ENCODE measurements at places on chromosomes 16 and 17.

DNA sequence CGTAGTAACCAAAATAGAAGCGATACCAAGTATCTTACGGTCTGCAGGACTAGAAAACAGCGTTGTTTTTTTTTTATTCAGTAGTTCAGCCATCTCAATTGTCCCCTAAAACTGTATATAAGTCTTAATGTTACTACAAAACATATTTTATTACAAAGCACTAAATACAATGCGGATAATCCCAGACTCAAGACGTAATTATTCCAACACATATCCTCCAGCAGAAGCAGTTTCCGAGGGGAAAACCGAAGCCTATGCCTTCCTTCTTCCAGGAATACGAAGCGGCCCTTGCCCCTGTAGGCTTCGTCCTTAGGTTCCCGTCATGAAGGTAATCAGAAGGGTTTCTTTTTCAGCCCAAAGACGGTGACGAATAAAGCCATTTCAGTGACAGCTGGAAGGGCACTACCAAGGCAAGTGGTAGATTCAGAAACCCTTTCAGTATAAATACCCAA is 2.3 kb downstream of the TMEM107 start:
- H3K27ac ChIP-seq = peak overlapping the region; percentile 90
- no peaks in the 10 kb centered on the region for H3K36me3 ChIP-seq
- peaks cover 17% of the 10 kb centered on the region for H3K4me1 ChIP-seq
- no peaks in the 10 kb centered on the region for H3K27me3 ChIP-seq
- H3K4me3 ChIP-seq = peak overlapping the region; percentile 54

DNA sequence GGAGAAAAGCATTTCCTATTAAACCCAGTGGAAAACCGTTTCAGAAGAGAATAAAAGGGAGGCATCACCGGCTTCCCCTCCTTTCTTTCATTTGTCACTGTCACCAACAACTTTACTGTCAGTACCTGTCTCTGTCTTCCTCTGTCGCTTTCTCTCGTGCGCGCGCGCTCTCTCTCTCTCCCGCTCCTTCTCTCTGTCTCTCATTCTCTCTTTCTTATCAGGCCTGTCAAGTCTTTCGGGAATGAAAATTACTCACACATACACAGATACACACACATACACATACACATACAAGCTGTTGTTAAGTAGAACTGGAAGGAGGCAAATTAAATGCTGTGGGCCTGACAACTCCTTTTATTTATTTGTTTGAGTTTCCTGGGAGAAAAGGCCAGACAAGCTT is 17.6 kb downstream of the MYOCD start:
- no peaks in the 10 kb centered on the region for H3K27me3 ChIP-seq
- no peaks in the 10 kb centered on the region for H3K36me3 ChIP-seq
- DNase-seq = no peak
- H3K27ac ChIP-seq = no peak overlapping the region
- H3K4me1 ChIP-seq = no peaks in the 10 kb centered on the region

DNA sequence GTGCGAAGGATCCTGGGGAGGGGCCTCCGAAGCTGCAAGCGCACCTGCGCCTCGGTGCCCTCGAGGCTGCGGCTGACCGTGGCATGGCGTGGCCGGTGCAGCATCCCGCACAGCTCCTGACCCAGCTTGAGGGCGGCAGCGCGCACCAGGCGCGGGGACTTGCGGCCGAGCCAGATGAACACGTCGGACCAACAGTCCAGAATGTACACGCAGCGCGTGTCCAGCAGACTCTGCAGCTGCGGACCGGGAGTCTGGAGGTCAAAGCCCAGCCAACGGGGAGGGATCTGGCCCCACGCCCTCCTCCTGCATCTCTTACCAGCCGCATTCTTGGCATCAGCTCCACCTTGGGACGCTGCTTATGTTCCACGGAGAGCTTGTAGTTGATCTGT is 10.9 kb downstream of the FLII start:
- H3K36me3 ChIP-seq = no peaks in the 10 kb centered on the region
- no peaks in the 10 kb centered on the region for H3K4me1 ChIP-seq
- no peak overlapping the region for H3K4me3 ChIP-seq
- no peaks in the 10 kb centered on the region for H3K27me3 ChIP-seq
- no peak for DNase-seq

GRCh38 chr17:78568494-78569115 is 8.6 kb downstream of the DNAH17 start:
- no peaks in the 10 kb centered on the region for H3K36me3 ChIP-seq
- no peaks in the 10 kb centered on the region for H3K4me1 ChIP-seq
- no peak overlapping the region for H3K4me3 ChIP-seq
- DNase-seq = no peak

GRCh38 chr17:13200671-13201070 is 182.8 kb upstream of the ELAC2 start:
- no peaks in the 10 kb centered on the region for H3K36me3 ChIP-seq
- no peaks in the 10 kb centered on the region for H3K27me3 ChIP-seq
- no peak overlapping the region for H3K4me3 ChIP-seq
- DNase-seq = no peak
- no peaks in the 10 kb centered on the region for H3K4me1 ChIP-seq

DNA sequence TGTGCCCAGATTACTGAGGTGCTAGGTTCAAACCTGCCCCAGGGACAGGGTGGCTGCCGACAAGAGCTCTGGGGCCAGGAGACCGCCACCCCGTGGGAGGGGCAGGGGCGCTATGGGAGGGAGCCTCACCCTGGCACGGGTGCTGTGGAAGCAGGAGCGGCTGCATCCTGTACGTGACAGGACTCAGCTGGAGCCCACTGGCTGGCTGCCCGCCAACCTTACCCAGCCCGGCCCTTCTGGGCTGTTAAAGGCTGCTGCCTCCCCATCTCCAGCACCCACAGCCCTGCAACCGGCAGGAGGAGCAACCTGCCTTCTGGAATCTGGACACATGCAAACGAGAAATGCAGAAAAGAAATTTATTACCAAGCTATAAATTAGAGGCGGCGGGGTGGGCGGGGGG is 11.2 kb downstream of the PAM16 start:
- H3K27ac ChIP-seq = no peak overlapping the region
- no peaks in the 10 kb centered on the region for H3K4me1 ChIP-seq

DNA sequence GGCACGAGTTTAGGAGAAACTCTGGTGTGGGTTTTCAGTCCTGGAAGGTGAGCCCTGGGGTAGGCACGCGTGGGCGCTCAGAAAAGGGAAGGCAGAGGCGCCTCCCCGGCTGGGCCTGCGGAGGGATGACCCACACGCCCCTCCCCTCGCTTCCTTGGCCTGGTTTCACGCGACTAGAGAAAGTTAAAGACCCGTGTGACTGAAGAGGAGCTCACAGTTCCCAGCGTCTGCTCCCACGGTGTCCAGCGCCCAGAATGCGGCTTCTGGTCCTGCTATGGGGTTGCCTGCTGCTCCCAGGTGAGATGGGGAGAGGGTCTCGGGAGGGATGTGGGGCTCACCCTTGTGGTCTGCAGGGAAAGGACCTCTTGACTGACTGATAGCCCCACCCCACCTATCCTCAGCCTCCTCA is at the start of gene CD300LG:
Gene CD300LG, plus strand, starts transcription at position 214 of the 409 bp plus-strand sequence. Its CDS starts 41 bp downstream, at position 255.
- no peak within 1 kb of the TSS for H3K27ac ChIP-seq
- H3K36me3 ChIP-seq = no peaks in the 10 kb centered on the region
- no peak within 1 kb of the TSS for H3K4me3 ChIP-seq

GRCh38 chr16:74720579-74720978 is 19.9 kb upstream of the MLKL start:
- no peak overlapping the region for H3K27ac ChIP-seq
- H3K36me3 ChIP-seq = no peaks in the 10 kb centered on the region
- DNase-seq = no peak
- H3K4me3 ChIP-seq = no peak overlapping the region
- H3K4me1 ChIP-seq = no peaks in the 10 kb centered on the region
- no peaks in the 10 kb centered on the region for H3K27me3 ChIP-seq

DNA sequence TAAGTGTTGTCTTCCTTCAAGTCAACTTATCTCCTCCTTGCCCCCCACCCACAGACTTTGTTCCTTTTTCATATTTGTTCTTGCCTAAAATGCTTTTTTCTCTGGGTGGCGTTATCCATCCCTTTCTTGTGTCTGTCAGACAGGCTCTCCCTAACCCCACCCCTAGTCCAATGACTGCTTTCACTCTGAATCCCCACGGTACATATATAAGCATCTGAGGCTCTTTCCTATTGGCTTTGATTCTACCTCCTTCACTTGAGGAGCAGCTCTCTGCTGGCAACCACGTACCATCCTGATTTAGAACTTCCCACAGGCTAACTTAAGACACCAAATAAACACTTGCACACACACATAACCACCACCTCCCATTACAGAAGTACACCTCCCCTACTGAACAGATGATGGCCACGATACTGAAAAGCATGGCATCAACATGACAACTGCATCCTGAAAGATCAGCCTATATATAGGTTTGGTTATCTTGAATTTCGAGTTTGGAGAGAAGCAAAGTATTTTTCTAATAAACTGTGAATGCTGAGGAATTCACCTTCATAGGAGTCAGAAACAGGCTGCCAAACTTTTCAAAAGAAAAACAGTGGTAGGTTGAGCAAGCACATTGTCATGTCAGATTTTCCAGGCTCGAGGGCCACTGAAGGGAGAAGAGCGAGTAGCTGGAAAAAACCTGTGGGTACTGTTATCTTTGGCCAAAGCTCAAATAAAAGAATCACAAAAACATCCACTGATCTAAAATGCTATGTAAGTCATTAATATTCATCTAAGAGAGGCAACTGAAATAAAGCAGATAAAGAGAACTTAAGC is 24.3 kb downstream of the STAT3 start:
- H3K4me1 ChIP-seq = no peaks in the 10 kb centered on the region
- no peaks in the 10 kb centered on the region for H3K27me3 ChIP-seq
- DNase-seq = no peak
- H3K4me3 ChIP-seq = no peak overlapping the region

- peak overlapping the region; percentile 85 for H3K4me3 ChIP-seq
- H3K36me3 ChIP-seq = 0 out of 2 replicates have a peak, but pooled peaks cover 2% of the 10 kb centered on the region
- no peaks in the 10 kb centered on the region for H3K27me3 ChIP-seq
- peaks cover 24% of the 10 kb centered on the region for H3K4me1 ChIP-seq
- peak overlapping the region; percentile 33 for H3K27ac ChIP-seq
- DNase-seq = no peak
Observed at GRCh38 chr16:19524356-19524615, 544 bp downstream of the CCP110 start.

GRCh38 chr17:30939051-30939689 is 17.4 kb downstream of the ADAP2 start:
- no peaks in the 10 kb centered on the region for H3K36me3 ChIP-seq
- H3K4me1 ChIP-seq = peaks cover 11% of the 10 kb centered on the region
- peaks cover 3% of the 10 kb centered on the region for H3K27me3 ChIP-seq

DNA sequence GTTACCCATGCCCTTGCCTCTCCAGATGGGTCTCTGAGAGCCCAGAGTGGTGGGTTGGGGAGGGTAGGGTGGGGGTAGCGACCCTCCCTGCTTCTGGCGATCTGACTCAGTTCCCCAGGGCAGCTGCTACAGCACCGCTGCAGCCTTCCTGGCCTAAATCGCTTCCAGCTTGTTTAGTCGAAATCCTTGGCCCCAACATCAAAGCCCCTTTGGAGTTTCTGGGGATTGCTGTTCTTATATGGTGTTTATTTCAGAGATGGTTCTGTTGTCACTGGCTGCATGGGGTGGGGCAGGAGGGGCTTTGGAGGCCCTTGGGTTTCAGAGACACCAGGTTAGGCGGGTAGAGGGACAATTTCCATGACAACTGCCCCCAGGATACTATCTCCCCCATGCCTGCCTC is 35.9 kb downstream of the FZD2 start:
- no peak overlapping the region for H3K4me3 ChIP-seq
- H3K4me1 ChIP-seq = no peaks in the 10 kb centered on the region
- H3K36me3 ChIP-seq = no peaks in the 10 kb centered on the region
- H3K27ac ChIP-seq = no peak overlapping the region

DNA sequence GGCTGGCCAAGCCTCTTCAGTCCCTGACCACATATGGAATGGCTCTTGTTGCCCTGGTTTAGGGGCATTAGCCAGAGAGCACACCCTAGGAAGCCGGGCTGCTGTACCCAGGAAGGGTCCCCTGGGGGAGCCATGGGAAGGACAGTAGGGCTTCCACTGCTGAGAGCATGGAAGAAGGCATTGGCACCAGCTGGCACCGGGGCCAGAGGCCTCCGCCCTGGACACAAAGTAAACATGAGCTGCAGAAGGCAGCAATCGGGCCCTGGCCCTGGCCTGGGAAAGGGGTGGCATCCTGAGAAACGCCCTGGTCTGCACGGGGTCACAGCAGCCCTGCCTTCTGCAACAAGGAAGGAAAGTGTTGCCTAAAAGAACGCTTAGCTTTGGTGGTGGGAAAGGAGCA is 49.4 kb downstream of the VAC14 start:
- no peak overlapping the region for H3K4me3 ChIP-seq
- DNase-seq = no peak
- no peak overlapping the region for H3K27ac ChIP-seq
- H3K27me3 ChIP-seq = no peaks in the 10 kb centered on the region
- no peaks in the 10 kb centered on the region for H3K36me3 ChIP-seq
- no peaks in the 10 kb centered on the region for H3K4me1 ChIP-seq

GRCh38 chr16:84861671-84862070 is 41.9 kb downstream of the CRISPLD2 start:
- H3K27me3 ChIP-seq = peaks cover 38% of the 10 kb centered on the region
- no peak overlapping the region for H3K27ac ChIP-seq
- H3K4me3 ChIP-seq = no peak overlapping the region
- no peak for DNase-seq
- H3K36me3 ChIP-seq = no peaks in the 10 kb centered on the region
- no peaks in the 10 kb centered on the region for H3K4me1 ChIP-seq

DNA sequence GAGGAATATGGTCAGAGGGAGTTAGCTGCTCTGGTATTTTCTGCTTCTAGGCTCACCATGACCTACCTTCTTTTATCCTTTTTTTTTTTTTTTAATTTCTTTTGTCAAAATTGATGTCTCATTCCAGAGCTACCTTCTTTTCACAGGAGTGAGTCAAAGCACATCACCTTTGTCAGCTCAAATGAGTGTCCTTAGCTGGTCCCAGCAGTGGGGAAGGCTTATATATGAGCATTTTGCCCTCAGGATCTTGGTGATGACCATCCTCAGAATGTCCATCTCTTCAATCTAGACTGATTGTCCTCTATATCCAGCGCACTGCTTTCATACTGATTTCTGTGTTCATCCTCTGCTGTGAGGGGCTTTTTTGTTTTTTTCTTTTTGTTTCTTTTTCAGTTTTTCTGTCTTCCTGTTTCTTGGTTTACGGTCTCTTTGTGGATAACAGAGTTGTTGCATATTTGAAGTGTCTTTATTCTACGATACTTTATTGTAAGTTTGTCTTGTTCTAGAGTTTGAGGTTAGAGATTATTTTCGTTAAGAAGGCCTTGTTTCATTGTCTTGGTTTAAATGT is 24.9 kb downstream of the CBFB start:
- H3K27ac ChIP-seq = no peak overlapping the region
- no peak for DNase-seq
- H3K4me3 ChIP-seq = no peak overlapping the region
- H3K27me3 ChIP-seq = no peaks in the 10 kb centered on the region

GRCh38 chr16:35171106-35171505 is 1711.7 kb downstream of the TP53TG3F start:
- H3K27ac ChIP-seq = no peak overlapping the region
- no peaks in the 10 kb centered on the region for H3K4me1 ChIP-seq
- no peaks in the 10 kb centered on the region for H3K36me3 ChIP-seq
- H3K4me3 ChIP-seq = no peak overlapping the region
- no peaks in the 10 kb centered on the region for H3K27me3 ChIP-seq
- no peak for DNase-seq

GRCh38 chr17:73562896-73563295 is 81.3 kb downstream of the SDK2 start:
- peaks cover 42% of the 10 kb centered on the region for H3K27me3 ChIP-seq
- H3K4me1 ChIP-seq = no peaks in the 10 kb centered on the region
- no peak for DNase-seq
- no peak overlapping the region for H3K4me3 ChIP-seq
- no peak overlapping the region for H3K27ac ChIP-seq
